Left renal cortex interstitium (tissue), 4 donors: ENCODE measurements at places on chromosomes 2 and 18.

- DNase-seq: peak; percentile 61
Measured at GRCh38 chr2:176553685-176554100, 284.5 kb downstream of the MTX2 start.

DNA sequence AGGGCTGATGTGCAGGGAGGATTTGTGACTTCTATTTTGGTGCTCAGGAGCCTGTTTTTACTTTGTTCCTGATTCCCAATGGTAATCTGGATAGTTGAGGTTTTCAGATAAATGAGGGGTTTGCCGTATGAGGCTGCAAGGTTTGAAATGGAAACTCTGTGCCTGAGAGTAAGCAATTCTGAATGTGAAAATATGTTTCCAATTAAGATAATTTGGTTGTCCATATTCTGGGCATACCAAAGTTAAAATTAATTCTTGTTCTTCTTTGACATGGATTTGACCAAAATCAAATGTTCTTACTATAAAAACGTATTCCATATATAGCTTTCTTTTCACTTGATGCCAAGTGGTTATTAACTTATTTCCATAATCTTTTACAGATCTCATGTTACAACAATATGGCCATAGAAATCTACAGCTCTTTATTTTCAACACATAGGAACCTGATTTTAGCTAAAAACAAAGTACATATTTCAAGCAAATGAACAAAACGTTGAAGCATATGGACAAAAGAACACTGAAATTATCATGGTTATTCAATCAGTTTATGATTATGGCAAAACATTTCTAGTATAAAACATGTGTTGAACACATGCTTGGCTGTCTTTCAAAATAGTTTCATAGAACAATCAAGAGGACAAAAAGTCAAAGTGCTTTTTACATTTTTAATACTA is 63.4 kb upstream of the ARHGAP28 start:
- no peak for DNase-seq

GRCh38 chr2:145067549-145068030 is 547.7 kb upstream of the ZEB2 start:
- no peak for DNase-seq

DNA sequence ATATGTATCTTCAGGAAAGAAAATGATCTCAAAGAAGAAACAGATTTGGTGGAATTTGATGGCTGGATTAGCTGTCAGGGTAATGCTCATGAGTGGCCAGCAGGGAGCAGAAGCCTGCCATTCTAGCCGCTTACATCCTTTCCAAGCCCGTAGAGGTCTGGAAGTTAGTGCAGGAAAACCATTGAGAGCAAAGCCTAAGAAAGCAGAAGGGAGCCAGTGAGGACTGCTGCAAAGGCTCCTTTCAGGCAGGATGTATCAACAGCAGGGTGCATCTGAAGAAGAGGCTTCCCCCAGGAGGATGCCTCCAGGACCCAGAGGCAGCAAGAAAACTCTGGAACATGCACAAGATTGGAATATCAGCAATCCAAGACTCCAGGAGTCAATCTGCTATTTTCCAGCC is 22.9 kb upstream of the LBH start:
- DNase-seq: peak; percentile 36

DNA sequence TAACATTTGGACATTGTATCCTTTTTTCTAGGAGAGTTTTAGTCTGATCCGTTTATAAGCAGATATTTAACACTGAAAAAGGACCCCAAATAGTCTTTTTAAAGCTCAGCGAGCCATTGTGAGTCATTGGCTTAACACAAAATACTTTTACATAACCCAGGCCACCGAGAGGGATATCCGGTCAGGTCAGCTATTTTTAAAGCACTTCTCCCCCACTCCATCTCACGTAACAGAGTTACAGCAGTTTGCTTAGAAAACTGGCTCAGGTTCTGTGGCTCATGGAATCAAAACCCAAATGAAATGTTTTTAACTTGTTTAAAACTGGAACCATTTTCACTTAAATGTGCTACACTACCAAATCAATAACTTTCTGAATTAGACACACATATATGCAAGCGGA is 23.9 kb downstream of the COL4A3 start:
- DNase-seq: no peak

- no peak for DNase-seq
Measured at GRCh38 chr18:21900605-21901352, 160.2 kb downstream of the MIB1 start.

GRCh38 chr2:224366267-224366844 is 35.6 kb downstream of the FAM124B start:
- DNase-seq: no peak

DNA sequence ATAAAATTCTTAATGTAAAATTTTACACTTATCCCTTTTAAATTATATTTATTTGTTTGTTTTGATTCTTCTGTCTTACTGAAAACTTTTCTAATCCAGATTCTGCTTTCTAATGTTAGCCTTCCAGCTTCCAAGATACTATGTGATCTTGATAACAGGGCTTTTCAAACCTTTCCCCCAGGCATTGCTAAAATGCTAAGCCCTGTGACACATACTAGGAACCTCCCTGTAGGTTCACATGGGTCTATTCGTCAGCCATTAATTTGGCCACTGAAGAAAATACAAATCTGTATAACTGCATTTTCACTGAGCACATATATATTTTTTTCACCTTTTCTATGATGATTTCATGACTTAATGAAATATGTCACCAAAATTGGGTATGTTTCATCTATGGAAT is 92.8 kb upstream of the MAP4K3 start:
- no peak for DNase-seq
